ENCODE measurements at places on chromosomes 5 and 9.

- DNase-seq: no peak
Observed at GRCh38 chr9:135926402-135927194, 19.3 kb upstream of the CAMSAP1 start.

DNA sequence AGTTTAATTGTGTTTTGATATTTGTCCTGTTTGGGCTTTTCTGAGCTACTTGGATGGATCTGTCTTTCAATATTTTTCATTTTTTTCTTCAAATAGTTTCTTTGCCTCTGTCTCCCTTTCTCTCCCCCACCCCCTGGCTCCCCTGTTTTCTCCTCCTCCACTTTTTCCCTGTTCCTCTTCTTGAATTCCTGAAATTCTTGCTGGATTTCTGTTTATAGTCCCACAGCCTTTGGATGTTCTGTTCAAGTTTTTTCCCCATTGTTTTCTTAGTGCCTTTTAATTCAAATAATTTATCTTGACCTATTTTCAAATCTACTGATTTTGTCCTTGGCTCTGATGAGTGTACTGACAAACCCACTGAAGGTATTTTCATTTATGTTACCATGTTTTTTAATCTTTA lies 113.0 kb downstream of the VPS13A start:
- no peak for DNase-seq

- no peak for DNase-seq
Observed at GRCh38 chr9:27880635-27881034, 307.4 kb upstream of the C9orf72 start.

DNA sequence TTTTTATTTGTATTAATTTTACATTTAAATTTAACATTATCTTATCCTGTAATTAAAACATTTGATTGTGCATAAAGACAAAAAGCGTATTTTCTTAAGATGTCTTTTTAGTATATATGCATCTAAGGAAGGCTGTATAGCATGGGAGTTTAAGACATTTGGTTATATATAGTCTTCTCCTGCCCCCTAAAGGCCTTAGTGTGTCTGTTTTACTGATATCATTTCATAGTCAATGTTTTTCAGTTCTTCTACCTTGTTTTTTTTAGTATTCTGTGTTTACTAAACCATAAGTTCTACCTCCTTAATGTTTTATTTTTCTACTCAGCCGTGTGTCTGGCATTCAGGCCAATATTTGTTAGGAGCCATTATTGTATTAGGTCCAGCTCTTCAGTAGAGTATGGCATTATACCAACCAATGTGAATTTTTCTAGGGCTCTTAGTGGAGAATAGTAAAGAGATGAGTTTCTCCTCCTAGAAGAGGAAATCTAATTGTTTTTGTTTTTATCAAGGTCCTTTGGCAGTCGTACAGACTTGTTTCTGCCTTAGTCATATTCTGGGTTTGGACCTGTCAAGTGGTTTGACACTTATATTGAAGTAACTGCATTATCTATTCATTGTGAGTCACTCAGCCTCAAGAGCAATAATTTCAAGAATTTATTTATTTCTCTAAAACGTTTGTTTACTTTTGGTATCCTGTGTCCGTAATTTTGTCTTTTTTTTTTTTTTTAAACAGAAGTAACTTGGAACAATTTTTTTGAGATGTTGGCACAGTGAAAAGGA lies 74.8 kb downstream of the SLF1 start:
- peak; percentile 5 for DNase-seq

DNA sequence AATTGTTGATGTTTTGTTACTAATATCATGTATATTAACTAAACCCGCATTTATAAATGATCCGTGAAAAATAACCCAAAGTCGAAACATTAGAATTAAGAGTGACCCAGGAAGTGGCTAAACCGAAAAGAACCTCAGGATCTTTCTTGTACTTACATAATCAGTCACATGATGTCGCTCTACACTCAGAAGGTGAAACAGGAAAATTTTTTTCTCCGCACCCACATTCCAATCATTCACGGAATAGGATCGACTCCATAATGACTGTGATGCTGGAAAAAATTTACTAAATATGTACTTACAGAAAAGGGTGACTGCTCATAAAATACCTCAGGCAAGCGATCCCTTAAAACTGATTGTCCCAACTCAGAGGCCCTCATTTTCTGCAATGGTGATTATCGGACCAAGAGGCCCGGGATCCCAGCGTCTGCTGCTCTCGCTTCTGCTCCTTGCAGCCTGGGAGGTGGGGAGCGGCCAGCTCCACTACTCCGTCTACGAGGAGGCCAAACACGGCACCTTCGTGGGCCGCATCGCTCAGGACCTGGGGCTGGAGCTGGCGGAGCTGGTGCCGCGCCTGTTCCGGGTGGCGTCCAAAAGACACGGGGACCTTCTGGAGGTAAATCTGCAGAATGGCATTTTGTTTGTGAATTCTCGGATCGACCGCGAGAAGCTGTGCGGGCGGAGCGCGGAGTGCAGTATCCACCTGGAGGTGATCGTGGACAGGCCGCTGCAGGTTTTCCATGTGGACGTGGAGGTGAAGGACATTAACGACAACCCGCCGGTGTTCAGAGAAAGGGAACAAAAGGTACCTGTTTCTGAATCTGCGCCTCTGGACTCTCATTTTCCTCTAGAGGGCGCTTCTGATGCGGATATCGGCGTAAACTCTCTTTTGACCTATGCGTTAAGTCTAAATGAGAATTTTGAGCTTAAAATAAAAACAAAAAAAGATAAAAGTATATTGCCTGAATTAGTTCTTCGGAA lies at the start of gene PCDHA12:
PCDHA12 (plus strand) TSS at position 224 of the 981 bp plus-strand sequence; CDS start at position 389, 165 bp downstream.
- DNase-seq: no peak

- no peak for DNase-seq
Observed at GRCh38 chr5:179215576-179215975, 129.7 kb downstream of the ADAMTS2 start.

DNA sequence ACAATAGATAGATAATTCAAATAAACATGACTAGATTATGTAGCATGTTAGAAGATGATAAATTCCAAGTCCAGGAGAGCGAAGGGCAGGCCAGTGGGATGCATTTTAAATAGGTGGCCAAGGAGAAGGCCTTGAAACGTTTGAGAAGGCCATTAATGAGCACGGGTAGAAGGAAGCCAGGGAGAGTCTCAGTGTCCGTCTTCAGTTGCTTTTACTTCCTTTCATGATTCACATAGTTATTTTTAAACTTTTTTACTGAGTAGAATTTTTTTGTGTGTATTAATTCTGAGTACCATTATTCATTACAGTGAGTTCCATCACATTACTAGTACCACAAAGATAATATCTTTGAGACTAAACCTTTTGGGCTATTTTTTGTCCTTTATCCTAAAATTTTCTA lies 259.2 kb downstream of the ARRDC3 start:
- no peak for DNase-seq

DNA sequence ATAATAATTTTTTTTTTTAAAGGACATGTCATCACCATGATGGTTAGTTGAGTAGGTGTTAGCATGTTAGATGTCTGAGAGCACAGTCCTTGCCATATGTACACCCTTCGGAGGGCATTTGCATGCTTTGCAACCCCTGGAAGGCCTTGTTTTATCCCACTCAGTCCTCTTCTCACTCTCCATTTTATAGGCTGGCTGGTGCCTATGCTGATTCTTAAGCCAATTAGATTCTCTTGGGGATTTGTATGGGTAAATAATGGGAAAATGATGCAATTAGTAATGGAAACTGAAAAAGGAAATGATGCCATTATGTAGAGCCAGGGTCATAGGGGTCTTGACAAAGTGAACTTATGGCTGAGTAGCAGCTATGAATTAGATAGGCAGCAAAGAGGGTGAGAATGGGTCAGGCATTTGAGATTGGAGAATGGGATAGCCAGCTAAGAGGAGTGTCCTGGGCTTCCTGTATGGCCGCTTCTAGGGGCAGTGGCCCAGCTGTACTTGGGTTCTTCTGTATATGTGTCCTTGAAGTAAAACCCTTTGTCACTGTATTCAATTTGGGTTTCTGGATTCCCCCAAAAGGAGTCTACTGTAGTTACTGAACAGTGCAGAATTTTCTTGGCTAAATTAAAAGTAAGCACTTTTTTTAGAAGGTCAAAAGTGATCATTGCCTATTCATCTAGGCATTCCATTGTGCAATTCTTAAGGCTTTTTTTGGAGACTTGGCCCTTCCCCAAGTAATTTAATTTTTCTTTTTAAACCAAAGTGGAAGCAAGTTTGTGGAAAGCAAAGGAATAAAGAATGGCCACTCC lies 31.6 kb downstream of the LRRTM2 start:
- DNase-seq: no peak

GRCh38 chr5:178587763-178588611 lies 2.2 kb downstream of the COL23A1 start:
- no peak for DNase-seq

GRCh38 chr9:127197861-127198430 lies 66.6 kb upstream of the GARNL3 start:
- no peak for DNase-seq

DNA sequence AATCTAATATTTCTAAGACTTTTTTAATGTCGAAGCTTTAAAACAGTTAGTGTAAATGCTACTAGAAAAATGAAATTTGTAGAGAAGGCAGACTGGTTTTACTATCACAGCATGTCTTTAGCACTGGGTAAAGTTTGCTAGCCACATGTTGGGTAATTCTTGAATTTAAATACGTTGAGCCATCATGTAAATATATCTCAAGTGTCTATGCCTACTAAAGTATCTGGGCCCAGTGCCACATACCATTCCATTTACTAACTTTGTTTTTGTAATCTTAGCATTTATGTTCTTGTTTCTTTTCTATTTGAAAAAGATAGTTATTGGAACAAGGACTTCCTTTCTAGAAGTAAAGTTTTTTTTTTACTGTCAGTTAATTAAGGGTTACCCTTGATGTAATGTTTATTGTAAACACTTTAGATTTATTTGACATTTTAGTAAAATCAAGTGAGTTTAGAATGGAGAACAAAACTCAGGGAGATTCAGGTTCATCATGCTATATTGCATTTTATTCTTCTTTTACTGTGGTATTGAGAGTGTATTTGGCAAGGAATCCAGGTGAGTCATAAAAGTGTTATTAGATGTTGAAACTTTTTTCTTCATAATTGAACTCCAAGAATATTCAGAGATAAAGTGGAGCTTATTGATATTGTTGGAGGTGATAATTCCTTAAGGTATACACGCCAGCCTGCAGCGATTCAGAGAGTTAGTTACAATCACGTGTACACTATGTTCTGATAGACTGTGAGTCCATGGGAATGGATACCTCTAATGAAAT lies 182.4 kb downstream of the CCDC171 start:
- no peak for DNase-seq

DNA sequence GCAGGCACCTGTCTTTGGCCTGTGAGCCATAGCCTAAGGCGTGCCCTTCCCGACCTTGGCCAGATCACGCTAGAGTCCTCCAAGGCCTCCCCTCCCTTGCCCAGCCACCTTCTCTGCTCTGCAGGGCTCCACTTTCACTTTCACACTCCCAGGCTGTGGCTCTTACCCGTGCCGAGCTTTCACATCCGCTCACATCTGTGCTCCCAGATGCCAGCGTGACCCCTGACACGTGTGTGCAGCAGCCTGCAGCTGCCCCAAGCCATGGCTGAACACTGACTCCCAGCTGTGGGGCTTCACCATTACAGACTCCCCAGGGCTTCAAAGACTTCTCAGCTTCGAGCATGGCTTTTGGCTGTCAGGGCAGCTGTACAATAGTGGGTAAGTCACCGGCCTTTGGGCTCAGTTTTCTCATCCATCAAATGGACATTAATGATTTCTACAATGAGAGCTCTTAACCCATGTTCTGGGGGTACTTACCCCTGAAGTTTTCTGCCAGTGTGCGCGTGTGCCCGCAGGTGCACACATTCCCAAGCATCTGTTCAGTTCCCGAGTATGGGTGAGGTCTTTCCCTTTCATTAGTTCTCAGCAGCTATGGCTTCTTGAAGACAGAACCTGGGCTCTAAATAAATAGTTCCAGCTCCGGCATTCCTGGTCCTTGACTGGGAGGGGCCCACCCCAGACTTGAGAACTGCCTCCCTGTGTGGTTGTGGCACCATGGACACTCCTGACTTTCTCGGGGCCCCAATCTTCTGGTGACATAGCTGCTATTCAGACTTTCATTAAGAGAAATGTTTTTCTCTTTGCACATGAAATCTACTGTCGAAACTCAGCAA lies 118.6 kb downstream of the RGS3 start:
- DNase-seq: no peak

- no peak for DNase-seq
Observed at GRCh38 chr5:89967771-89968444, 441.6 kb downstream of the CETN3 start.

- no peak for DNase-seq
Observed at GRCh38 chr9:94826044-94826443, 99.5 kb downstream of the AOPEP start.

GRCh38 chr9:89358985-89359384 lies 40.7 kb downstream of the SECISBP2 start:
- DNase-seq: peak; percentile 59

GRCh38 chr5:97726106-97726505 lies 543.1 kb upstream of the RIOK2 start:
- no peak for DNase-seq

- DNase-seq: no peak
Observed at GRCh38 chr9:100219347-100219746, 120.3 kb downstream of the INVS start.

DNA sequence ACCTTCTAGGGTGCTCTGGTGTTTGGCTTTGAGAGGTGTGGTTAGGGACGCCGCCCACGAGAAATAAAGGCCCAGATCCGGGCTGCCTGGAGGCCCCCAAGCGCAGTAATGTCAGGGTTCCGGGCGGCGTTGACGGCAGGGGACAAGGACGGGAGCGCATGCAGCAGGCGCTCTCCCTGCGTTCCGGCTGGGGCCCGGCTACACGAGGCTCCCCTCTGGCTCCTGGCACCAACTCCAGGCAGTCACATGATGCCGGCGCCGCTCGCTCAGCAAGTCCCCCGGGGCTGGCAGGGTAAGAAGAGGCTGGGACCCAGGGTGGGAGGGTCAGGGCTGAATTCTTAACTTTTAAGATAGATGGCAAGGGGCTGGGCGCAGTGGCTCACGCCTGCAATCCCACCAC lies 28.1 kb downstream of the UBTD2 start:
- no peak for DNase-seq

DNA sequence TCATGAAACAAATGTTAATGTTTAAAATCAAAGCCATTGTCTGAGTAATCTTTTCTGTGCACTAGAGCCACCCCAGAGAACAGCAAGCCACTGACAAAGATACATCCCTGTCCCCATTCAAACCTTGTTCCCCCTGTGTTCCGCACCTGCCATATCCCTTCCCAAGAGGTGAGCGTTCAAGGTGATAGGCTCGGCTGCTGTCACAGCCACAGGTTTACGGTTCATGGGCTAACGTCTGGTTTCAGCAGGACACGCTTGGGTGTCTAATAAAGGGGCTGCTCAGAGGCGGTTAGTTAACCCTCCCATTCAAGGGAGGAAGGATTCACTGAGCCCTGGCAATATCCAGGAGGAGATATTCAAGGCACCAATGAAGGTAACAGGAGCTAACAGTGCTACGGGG lies 24.5 kb upstream of the LAMC3 start:
- no peak for DNase-seq
